K562 (cell line): ENCODE measurements at places on chromosomes 16 and 17.
A peak's percentile ranks its signal among the peaks of the same experiment; 100 is the strongest.

- DNase-seq = no peak
These were observed 24.0 kb upstream of the SLFN5 start for GRCh38 chr17:35218915-35219314.

DNA sequence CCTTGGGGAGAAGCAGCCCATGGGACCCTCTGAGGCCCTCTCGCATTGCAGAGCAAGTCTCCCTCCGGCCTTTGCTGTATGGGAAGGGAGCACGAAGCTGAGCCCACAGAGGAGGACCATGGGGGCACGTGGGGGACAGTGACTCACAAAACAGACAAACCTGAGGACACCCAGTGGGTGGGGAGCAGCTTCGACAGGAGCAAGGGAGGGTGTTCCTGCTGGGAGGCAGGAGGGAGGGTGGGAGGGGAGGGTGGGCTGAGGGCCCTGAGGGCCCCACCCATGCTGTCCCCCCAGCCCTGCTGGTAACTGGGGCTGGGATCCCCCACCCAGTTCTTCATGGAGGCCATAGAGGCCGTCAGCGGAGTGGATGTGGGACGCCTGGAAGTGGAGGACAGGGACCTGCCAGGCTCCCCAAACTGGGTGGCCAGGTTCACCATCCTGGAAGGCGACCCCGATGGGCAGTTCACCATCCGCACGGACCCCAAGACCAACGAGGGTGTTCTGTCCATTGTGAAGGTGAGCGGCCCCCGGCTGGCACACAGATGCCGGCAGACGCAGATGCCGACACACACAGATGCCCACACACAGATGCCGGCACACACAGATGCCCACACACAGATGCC is 12.5 kb downstream of the SLC22A31 start:
- DNase-seq = no peak

DNA sequence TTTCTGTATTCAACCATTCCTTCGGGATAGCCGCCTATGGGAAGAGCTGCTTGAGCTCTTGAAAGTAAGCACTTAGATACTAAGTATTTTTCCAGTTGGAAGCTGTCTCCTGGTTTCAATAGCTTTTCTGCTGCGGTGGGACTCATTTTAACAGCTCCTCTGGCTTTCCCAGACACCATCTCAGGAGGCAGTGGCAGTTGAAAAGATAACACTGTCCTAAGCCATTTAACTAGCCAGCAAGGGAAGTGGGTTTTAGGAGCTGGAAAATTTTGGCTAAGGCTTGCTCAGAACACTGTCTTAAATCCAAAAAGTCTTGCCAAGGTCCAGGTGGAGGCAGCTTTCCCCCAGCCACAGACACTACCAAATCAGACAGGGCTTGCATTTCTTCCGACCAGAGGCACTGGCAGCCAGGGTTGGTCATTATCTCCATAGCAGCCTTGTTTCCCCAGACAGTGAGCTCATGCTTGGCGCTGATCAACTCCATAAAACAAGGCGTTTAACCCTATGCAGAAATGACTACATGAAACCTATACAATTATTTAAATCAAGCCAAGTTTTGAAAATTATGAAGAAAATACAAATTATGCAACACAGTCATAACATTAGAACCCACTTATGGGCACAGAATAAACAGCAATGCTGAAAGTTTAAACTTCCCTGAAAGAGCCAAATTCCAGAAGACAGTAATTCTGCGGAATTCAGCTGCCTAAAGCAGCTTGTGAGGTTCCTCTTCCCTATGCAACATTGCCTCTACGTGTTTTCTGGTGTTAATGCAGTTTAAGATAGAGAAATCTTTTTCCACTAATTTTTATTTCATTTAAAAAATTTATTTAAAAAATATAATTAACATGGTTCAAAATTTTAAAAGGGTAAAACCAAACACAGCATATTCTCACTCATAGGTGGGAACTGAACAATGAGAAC is 25.0 kb downstream of the GABARAPL2 start:
- DNase-seq = peak; percentile 69

- DNase-seq = no peak
These were observed 13.7 kb upstream of the SOX9 start for GRCh38 chr17:72107100-72107499.

DNA sequence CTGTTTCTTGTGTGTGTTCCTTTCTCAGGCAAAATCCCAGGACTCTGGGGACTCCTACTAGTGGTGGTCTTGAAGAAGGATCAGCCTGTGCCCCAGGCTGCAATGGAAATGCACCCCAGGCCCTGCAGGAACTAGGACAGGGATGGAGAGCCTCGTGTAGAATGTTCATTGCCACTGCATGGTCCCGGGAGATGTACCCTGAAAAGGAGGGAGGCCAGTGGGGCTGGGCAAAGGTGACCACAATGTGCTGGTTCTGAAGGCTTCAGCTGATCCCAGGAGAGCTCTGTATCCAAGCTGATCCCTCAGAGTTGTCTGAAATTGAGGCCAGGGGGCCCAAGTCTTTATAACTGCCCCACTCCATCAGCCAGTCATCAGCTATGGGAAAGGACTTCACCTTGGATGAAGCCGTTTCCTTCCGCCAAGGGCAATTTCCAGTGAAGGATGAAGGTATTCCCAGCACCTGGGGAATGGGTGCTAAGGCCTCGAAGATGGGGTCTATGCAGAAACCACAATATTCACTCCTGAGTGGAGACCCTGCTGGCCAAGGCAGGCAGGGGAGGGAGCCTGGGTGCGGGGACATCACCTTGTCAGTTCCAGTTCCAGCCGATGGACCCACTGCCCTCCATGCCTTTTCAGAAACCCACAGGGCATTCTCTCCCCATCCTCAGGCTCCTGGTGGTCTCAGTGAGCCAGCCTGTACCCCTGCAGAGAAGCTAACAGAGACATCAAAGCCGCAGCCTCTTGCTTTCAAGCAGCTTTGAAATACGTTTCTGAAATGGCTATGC is 59.9 kb upstream of the CDH5 start:
- no peak for DNase-seq

GRCh38 chr16:68197250-68197649 is 38.7 kb downstream of the ESRP2 start:
- no peak for DNase-seq

GRCh38 chr17:78415821-78416711 is 37.6 kb downstream of the PGS1 start:
- DNase-seq = no peak

DNA sequence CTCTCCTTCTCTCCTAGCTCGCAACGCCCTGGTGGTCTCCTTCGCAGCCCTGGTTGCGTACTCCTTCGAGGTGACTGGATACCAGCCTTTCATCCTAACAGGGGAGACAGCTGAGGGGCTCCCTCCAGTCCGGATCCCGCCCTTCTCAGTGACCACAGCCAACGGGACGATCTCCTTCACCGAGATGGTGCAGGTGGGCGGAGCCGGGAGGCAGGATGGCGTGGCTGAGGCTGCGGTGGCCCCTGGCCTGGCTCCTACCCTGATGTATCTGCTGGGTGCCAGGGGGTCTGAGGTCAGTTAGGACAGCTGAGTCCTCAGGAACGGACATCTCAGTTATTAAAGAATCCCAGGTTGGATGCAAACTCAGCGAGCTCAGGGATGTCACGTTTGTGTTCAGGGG is 16.7 kb downstream of the SLC26A11 start:
- DNase-seq = no peak

DNA sequence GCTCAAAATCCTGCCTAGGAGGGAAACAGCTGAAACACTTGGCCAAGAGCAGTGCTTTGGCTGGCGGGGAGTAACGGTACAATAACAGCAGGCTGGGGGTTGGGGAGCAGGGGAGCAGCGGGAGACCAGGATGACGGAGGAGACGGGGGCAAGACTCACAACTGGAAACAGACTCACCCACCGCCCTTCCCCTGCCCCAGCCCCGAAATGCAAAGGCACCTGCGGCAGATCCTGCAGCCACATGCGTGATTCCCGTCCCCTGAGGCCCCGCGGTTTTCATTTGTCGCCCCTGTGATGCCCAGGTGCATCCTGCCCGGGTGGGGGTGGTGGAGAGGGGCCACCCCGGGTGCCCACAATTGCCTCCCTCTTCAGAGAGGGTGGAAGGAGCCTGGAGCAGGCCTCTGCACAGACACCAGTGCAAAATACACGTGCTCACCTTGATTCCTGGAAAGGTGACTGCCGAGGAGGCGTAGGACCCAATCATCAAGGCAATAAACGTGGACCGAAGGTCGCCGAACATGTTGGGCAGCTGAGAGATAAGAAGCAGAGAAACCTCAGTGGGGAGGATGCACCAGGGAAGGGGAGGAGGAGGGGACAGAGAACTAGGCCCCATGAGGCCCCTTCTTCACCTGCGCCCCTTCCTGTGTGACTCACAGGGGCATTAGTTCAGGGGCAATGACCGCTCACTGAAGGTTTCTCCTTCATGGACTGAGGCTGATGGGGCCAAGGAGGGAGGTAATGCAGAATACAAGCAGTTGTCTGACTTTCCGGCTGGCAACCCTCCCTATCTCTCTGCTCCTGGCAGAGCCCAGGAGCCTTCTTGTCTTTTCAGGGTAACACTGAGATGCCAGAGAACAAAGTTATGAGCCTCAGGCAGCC is 30.4 kb upstream of the PITPNA start:
- peak; percentile 29 for DNase-seq

DNA sequence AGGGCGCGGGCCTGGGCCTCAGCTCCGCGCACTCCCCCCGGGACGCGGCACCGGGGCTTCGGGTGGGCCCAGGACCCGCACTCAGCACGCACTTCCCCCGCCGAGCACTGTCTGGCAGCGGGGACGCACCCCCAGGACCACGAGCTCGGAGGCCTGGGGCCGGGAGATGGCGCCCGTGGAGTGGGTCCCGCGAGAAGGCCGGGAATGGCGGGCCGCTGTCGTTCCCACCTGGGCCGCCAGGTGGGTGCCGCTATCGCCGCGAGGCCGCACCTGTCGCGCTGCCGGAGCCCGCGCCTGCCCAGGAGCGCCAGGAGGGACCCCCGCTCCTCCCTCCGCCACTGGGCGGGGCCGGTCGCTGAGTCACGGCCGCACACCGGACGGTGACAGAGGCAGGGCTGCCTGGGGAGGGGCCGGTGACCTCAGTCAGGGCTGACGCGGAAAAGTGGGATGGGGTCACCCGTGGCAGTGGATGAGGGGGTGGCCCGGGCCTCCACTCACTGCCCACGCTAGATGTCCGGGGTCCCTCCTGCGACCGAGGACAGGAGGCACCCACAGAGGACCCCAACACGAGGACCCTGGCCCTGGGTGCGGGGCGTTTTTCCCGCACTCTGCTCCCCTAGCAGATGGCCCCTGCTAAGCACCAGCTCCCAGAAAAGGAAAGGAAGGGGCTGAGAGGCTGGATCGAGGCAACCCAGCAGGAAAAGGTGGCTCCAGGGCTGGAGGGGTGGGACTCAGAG is 6.9 kb upstream of the ACTG1 start:
- DNase-seq = peak; percentile 88

DNA sequence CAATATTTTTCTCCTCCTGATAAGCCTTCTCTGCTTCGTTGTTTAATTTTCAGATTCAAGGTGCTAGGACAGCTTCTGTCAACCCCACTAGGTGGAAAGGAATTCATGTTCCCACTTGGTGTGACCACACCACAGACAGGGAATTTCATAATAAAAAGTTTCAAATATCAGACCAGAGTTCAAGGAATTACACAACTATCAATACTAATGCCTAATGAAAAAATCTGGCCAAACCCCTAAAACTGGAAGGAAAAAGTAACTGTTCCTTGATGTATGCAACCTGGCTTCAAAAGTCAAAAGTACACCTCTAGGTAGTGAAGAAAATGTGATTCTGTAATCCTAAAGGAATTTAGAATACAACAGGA is 87.8 kb upstream of the CORO6 start:
- no peak for DNase-seq
